ENCODE measurements at places on chromosomes 3 and 15.

DNA sequence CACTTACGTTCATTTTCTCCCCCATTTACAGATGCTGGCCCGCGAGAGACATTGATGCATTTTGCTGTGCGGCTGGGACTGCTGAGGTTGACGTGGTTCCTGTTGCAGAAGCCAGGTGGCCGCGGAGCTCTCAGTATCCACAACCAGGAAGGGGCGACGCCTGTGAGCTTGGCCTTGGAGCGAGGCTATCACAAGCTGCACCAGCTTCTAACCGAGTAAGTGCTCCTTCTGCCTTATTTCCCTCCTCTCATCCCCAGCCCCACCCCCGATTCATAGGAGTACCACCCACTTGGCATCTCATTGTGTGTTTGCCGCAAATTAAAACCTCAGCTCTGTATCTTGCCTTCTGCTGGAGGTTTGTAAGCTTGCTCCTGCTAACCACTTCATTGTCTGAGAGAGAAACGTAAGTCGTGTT lies 163.3 kb downstream of the AKAP13 start:
- DNase-seq: no peak

DNA sequence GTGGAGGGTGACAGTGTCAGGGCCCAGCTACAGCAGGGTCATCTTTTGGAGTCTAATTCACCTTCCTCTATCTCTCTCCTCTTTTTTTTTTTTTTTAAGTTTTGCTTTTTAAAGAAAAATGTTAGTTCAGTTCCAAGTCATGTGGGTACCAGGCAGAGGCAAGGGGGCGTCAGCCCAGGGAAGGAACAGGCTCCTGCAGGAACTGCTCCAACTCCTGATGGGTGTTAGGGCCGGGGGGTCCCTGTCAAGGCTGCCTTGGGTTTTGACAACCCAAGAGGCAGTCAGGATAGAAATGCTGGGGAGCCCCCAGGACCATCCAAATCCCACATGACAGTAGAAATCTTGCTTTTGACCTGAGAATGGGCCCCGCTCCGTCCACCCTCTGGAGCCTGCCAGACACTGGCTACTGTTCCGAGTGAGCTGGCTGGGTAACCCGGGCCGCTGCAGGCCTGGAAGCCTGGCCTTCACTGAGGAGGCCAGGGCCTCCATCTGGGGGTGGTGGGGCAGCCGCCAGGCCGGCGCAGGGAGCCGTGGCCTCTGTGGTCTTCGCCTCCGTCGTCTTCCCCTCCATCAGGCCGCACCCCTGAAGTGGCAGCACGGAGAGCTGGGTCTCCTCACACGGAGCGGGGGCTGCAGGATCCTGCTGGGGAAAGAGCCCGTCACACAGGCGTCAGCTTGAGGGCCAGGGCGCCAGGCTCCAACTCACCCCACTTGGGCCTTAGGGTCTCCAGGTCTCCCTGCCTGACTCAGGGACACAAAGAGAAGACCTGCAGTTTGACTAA lies 24.2 kb downstream of the RNU5B-1 start:
- no peak for DNase-seq

DNA sequence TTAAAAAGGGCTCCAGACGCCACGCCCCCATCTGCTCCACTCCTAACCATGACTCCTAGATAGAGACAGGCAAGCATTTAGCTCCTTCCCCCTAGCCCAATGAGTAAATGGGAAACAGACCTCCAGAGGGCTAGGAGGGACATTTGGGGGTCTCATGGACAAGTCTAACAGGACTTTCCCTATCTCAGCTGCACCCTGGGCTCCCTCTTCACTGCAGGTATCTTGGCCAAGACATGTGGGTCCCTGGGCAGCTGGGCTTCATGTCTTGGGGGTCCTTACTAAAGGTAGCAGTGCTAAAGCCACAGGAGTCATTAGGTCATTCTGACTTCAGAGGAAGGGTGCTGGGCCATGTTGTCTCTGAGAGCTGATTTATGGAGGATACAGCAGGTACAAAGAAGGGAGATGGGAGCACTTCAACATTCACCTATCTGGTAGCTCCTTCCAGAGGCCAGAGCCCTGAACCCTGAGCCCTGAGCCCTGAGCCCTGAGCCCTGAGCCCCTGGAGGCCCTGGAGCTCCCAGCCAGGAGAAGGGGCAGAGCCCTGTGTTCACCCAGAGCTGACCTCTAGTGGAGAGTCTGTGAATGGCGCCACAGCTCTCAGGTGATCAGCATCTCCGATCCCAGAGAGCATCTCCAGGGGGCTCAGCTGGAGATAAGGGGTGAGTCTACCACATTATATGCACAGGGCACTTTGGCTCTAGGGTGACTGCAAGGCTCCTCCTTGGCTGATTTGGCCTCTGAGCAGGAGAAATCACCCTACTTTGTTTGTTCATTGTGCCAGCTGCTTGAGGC lies 40.1 kb upstream of the EPHB1 start:
- DNase-seq: no peak

DNA sequence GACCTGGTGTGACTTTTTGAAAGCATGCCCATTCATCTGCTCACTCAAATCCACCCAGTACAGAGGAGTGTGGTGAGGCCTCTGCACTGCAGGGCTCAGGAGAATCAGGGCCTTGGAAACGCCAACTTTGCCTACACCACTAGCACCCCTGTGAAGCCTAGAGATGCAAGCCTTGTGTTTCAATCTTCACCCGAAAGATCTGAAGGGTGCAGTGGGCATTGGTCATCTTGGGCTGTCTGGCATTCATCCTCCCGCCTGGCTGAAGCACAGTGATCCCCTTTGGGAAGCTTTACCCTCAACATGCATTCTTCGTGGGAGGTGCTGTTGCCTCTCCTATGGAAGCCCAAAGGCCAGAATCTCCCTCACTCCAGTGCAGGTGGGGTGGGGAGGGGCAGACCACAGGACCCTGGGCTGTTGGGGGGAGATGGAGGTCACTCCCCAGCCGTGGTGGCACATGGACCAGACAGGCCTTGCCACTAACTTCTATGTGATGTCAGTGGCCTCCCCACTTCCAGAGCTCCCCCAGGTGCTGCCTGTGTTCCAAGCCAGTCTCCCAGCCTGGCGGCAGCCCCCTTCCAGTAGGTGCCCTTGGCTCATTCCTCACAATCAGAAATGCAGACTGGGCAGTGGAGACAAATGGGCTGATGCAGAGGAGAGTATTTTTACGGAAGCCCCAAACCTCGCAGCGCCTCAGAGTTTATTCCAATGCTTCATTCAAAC lies 92.5 kb downstream of the ADAMTS17 start:
- DNase-seq: no peak

GRCh38 chr3:32374788-32375595 lies 16.7 kb upstream of the CMTM7 start:
- DNase-seq: peak; percentile 75

All from left renal pelvis (tissue), 4 donors.